Activated naive CD8-positive, alpha-beta T cell treated with anti-CD3 and anti-CD28 coated beads, Interleukin-2, amount 50 U/mL, for 24 hours (primary cell): ENCODE measurements at places on chromosomes 1 and 21.

- H3K4me3 ChIP-seq = no peak overlapping the region
- H3K36me3 ChIP-seq = no peaks in the 10 kb centered on the region
- no peak for DNase-seq
- no peaks in the 10 kb centered on the region for H3K4me1 ChIP-seq
These were observed 317.2 kb upstream of the C1orf87 start for GRCh38 chr1:60390593-60391282.

- H3K27ac ChIP-seq = no peak overlapping the region
- no peak overlapping the region for H3K4me3 ChIP-seq
- peak; percentile 47 for DNase-seq
- peaks cover 34% of the 10 kb centered on the region for H3K4me1 ChIP-seq
- peaks cover 7% of the 10 kb centered on the region for H3K27me3 ChIP-seq
These were observed 7.0 kb upstream of the PLEKHA6 start for GRCh38 chr1:204366759-204367158.

DNA sequence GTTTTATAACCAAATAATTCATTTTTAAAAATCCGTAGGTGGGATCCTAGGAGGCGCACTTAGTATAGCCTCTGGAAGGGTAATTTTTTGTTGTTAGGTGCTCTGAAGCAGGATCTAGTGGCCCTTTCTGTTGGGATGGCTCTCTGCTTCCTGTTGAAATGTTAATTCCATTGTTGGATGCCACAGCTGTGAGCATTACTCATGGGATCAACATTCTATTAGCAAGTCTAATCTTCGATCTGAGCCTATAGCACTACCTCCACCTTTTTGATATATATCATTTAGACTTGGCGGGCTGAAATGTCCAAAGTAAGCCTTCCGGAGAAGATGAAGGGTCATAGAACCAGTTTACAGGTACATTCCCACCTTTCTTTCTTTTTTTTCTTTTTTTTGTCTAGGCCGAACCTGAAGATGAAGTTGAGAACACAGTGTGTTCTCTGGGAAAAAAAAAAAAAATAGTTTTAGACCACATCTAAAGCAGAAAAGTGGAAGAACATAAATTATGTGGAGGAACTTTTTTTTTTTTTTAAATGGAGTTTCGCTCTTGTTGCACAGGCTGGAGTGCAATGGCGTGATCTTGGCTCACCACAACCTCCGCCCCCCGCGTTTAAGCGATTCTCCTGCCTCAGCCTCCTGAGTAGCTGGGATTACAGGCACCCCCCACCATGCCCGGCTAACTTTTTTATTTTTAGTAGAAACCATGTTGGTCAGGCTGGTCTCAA, 1.4 kb downstream of the CXADR start:
- H3K4me1 ChIP-seq = peaks cover 18% of the 10 kb centered on the region
- DNase-seq = no peak
- H3K27ac ChIP-seq = no peak overlapping the region
- no peaks in the 10 kb centered on the region for H3K36me3 ChIP-seq

- H3K4me3 ChIP-seq = no peak overlapping the region
- no peak for DNase-seq
- H3K36me3 ChIP-seq = no peaks in the 10 kb centered on the region
- no peaks in the 10 kb centered on the region for H3K4me1 ChIP-seq
These were observed 257.1 kb downstream of the KCTD3 start for GRCh38 chr1:215824245-215824644.

DNA sequence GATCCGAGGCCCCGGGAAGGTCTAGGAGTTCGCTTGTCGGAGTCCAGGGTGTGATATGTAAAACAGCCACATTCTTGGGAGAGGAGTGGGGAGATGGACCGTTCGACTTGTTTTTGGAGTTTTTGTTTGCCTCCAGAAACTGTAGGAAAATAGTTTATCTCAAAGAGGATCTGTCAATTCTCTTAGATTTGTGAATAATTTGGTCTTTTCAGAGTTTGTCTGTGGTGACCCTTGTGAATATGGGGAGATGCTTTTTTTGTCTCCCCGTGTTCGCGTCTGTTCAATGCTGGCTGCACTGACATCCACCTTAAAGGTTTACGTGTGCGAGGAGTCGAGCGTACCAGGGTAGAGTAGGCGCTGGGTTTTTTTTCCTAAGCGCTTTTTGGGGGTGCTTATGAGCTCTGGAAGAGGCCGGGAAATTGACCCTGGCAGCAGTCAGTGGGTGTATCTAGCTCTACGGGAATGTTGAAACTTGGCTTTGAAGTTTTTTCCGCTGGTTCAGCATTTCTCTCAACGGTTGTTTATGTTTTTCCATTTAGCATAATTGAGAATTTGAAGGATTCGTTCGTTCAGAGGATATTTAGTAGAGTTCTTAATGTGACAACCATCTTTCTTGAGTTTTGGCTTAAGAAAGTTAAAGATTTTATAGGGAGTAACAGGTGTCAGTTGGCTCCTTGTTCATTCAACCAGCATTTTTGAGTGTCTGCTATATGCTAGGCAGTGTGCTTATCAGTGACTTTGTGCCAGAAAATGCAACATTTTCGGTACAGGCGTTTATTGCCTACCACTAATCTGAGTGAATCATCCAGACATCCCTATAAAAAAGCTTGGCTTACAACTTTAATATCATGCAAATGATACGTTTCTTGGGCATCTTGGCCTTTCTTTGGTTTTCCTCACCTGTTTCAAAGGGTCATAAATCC, 1.2 kb downstream of the SZRD1 start:
- DNase-seq = no peak
- peak overlapping the region; percentile 97 for H3K4me3 ChIP-seq
- H3K4me1 ChIP-seq = peaks cover 52% of the 10 kb centered on the region

DNA sequence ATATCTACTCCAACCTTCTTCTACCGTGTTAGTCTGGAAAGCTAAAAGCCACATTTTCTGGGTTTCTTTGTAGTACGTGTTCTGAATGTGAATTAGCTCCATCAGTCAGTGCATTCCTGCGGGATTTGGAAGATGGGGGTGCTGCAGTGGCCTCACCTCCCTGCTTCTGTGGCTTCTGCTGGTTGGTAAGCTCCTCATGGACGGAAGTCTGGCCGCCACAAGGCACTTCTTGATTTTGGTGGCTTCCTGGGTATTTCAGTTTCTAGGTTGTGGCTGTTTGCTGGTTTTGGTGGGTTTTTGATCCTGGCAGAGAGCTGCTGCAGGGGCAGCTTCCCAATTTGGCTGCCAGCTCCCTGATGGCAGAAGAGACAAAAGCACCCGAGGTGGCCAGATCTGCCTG, 20.9 kb upstream of the TACSTD2 start:
- H3K36me3 ChIP-seq = no peaks in the 10 kb centered on the region
- no peak overlapping the region for H3K4me3 ChIP-seq
- no peak overlapping the region for H3K27ac ChIP-seq

- H3K36me3 ChIP-seq = no peaks in the 10 kb centered on the region
- DNase-seq = no peak
- no peak overlapping the region for H3K27ac ChIP-seq
- no peaks in the 10 kb centered on the region for H3K27me3 ChIP-seq
- no peak overlapping the region for H3K4me3 ChIP-seq
These were observed 17.6 kb downstream of the PSEN2 start for GRCh38 chr1:226888021-226888420.

GRCh38 chr21:45330851-45331261, 43.2 kb upstream of the POFUT2 start:
- no peak overlapping the region for H3K27ac ChIP-seq
- no peaks in the 10 kb centered on the region for H3K36me3 ChIP-seq
- no peak overlapping the region for H3K4me3 ChIP-seq
- peaks cover 2% of the 10 kb centered on the region for H3K4me1 ChIP-seq
